ENCODE measurements at places on chromosomes 2 and 18.

GRCh38 chr2:59655809-59656208 is 897.6 kb downstream of the BCL11A start:
- DNase-seq = no peak

GRCh38 chr18:35732636-35733035 is 151.1 kb downstream of the GALNT1 start:
- no peak for DNase-seq

DNA sequence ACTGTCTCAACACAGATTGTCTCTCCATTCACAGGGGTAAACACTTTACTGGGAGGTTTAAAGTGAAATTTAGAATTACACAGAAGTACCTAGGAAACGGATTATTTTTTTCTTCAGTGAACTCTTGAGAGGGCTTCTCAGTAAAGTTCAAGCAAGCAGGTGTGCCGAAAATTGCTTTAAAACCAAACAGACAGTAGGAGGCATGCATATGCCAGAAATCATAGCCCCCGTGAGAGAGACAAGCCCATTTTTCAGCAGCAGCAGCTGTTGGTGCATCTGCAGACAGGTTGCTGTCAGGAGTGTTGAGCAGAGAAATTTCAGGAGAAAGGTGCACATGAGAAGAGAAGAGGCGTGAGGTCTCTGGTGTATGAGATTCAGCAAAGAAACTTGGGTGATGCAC is 2115.5 kb upstream of the CELF4 start:
- DNase-seq = no peak

DNA sequence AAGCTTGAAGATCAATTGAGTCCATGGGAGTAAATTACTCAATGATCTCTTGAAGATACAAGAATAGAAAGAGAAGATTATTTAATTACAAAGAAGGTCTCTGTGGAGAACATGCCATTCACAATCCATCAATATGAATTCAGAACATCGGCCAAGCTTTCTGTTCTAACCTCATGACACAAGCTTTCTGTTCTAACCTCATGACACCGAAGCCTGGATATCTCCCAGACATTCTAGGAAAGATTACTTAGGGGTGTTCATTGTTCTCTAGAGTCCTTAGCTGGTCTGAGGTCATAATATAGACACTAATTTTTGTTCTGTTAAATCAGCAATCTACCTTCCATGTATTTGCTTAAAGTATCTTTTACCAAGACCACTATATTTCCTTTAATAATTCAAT is 95.5 kb downstream of the RDH14 start:
- DNase-seq = no peak

DNA sequence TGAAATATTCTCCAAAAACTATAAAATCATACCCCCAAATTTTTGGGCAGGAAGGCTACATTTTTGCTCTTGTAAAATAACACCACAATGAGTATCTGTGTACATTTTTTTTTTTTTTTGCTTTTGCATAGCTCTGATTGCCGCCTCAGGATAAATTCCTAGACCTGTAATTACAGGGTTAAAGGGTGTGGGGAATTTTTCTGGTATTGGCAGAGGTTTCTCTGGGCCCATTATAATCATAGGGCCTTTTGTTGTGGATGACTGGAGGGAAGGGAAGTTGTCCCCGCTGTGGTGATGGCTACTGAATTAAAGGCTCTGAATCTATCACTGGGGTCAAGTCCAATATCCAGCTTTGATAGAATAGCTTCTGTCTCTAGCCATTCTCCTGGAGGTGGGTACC is 26.6 kb downstream of the CCDC195 start:
- no peak for DNase-seq

DNA sequence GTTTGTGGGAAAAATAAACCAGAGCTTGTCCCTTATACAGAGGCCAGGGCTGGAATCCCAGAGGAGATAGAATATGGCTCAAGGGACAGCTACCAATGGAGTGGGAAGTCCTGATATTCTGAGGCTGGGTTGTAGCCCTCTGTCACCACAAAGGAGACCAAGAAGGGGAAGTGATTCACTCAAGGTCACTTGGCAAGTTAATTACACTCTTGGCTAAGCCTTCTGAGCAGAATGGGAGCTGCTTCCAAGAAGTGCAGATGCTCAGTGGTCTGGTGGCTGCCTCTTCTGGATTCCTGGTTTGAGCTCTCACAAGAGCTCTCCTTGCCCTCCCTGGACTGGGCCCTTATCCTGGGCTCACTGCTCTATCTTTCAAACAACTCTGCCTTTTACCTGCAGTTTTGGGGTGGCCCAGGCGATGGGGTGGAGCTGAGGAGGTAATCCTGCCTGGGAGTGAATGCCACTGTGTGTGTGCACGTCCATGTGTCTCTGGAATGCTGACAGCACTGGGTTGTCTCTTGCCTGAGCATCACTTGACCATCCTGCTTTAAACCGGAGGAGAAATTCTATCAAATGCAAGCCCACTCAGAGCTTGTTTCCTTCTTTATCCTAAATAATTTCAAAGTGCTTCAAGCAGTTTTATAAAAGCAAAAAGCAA is 168.2 kb downstream of the KCNS3 start:
- DNase-seq = no peak
